Hematopoietic multipotent progenitor cell treated with erythropoietin and hydrocortisone succinate and interleukin-3 and kit ligand, for 15 days (in vitro differentiated cells): ENCODE measurements at places on chromosomes 3 and 15.
A peak's percentile ranks its signal among the peaks of the same experiment; 100 is the strongest.

- DNase-seq: no peak
Measured at GRCh38 chr3:120258009-120258408, 27.0 kb downstream of the GPR156 start.

DNA sequence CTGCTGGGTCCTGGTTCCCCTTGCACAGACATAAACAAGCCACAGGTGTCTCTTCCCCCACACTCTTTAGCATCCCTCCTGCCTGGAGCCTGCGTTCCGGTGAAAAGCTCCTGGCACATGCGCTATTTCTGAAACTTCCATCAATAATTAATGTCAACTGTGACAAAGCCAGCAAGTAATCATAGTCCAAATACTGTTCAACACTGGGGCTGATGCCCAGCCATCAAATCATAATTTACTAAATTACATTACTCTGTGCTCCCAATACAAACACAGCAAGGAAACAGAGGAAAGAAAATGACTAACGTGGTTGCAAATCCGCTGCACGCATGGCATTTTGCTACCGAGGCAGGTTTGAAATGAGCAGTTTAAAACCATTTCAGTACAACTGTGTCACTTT lies 294.7 kb downstream of the ERC2 start:
- DNase-seq: no peak

DNA sequence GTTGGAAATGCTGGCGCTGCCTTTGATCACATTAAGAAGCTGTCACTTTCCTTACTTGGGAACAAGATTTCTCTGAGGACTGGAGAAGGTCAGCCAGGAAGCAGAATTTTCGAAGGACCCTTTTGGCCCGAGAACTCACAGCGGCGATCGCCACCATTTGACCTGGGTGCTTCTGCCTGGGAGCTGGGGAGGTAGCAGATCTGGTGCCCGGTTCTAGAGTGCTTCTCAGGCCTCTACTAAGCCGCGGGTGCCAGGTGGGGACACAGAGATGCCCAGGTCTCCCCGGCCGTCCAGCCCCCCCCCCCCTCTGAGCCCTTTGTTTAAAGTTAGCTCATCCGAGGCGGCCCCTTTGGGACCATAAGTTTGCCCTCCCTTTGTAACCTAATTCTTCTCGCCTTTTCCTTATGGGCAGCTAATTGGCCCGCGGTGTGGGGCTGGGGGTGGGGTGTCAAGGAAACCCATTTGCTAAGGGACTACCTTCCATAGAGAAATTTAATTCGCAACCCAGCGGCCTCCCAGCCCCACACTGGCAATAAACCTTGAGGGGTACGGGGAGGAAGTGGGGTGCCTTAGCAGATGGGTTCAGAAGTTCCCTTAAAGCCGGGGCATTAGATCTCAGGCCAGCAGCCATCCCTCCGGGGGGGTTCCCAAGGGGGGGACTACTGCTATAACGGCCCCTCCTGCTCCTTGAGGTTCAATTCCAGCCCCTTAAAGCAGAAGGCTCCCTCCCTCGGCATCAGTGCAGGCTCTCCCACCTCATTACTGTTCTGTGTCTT lies 1.9 kb downstream of the GATA2 start:
- peak; percentile 9 for DNase-seq

DNA sequence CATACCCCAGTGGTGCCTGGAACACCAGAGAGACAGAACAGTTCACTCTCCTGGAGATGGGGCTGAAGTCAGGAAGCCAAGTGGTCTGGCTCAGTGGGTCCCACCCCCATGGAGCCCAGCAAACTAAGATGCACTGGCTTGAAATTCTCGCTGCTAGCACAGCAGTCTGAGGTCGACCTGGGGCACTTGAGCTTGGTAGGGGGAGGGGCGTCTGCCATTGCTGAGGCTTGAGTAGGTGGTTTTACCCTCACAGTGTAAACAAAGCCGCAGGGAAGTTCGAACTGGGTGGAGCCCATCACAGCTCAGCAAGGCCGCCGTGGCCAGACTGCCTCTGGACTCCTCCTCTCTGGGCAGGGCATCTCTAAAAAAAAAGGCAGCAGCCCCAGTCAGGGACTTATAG lies 272.0 kb downstream of the KLF13 start:
- DNase-seq: no peak

DNA sequence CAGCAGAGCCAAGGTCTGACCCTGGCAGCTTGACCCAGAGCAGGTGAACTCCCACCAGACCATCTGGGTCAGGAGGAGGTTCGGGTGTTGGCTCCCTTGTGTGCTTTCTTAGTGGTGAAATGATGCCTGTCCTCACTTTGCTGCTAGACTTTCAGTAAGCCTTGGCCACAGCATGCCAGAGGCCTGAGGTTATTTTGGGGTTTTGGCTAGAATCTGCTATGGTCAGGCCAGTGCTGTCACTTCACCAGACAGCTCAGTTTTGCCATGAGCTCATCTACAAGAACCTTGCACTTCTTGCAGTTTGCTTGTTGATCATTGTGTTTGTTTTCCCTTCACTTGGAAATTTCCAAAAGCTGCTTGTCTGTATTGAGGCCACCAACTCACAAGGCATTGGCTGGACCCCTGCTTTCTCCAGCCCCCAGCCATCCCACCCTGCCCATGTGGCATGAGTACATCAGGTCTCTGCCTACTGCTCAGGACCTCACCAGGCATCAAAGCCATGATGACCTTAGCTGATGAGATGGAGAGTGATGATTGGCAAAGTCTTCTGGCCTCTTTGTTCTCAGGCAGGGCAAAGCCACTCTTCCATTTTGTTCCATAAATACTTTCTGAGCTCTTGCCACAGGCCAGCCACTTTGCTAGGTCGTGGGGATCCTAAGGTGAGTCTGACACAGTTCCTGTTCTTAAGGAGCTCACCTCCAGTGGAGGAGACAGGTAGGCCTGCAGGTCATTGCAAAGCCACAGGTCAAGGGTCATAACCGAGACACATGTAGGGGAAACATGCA lies 122.6 kb downstream of the ARNT2 start:
- no peak for DNase-seq

- DNase-seq: no peak
Measured at GRCh38 chr3:194381460-194381875, 11.9 kb upstream of the LRRC15 start.
